Bronchial epithelial cell (primary cell): ENCODE measurements at places on chromosomes 2 and 18. TPM values are rescaled to one million over a fixed set of nuclear protein-coding genes. Genes with fewer than 3 reads are reported as not detected.

Gene SNTG2
- not detected in 2 replicates for total RNA-seq

Gene NYAP2
- total RNA-seq = not detected in 2 replicates

Gene CCBE1
- 1.6 and 4.9 TPM in 2 replicates for total RNA-seq

Gene IL1RN
- 71.9 and 113 TPM in 2 replicates for total RNA-seq

Gene EIPR1
- 41.2 and 44.5 TPM in 2 replicates for total RNA-seq

Gene DUSP2
- total RNA-seq = 1.8 and 5.3 TPM in 2 replicates

Gene DAW1
- total RNA-seq = 0.13 and 0.26 TPM in 2 replicates

Gene SLC16A14
- total RNA-seq = 2.4 and 5.4 TPM in 2 replicates

Gene ABHD1
- not detected in 2 replicates for total RNA-seq

Gene DNAJC5G
- total RNA-seq = not detected in 2 replicates

Gene AOX1
- 8.4 and 15.7 TPM in 2 replicates for total RNA-seq

Gene ZNF519
- 0.64 and 1.3 TPM in 2 replicates for total RNA-seq

Gene ASXL3
- under 0.01 TPM in 2 replicates for total RNA-seq

Gene EMILIN1
- under 0.01 and 1.6 TPM in 2 replicates for total RNA-seq

Gene RPRM
- total RNA-seq = 0.13 TPM in 1 of 2 replicates, not detected in the other

Gene CFC1
- not detected in 2 replicates for total RNA-seq

Gene TTR
- not detected in 2 replicates for total RNA-seq

Gene HOXD13
- not detected in 2 replicates for total RNA-seq

Gene TXNDC2
- under 0.01 TPM in 1 of 2 replicates, not detected in the other for total RNA-seq

Gene CCDC141
- total RNA-seq = not detected in 2 replicates
